ENCODE measurements at places on chromosomes 6 and 20.
A peak's percentile ranks its signal among the peaks of the same experiment; 100 is the strongest.

DNA sequence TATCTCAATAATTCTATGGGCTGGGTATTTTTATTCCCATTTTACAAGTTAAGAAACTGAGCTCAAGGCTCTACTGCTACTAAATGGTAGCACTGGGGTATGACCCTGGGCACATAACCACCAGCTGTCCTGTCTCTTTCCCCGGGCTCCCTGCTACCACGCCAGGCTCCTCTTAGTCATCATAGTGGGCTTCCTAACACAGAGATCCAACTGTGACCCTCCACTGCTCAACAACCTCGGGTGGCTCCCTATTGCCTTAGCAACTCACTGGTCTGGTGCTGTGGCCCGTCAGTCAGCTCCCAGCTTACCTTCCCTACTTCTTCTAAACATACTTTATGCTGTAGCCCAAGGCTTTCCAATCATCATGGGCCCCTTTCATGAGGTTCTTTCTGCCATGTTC is 4.5 kb downstream of the KIAA1755 start:
- DNase-seq = no peak
- no peak overlapping the region for H3K4me3 ChIP-seq
- peaks cover 3% of the 10 kb centered on the region for H3K4me1 ChIP-seq
- peak overlapping the region; percentile 84 for H3K27ac ChIP-seq
- H3K27me3 ChIP-seq = peaks cover 4% of the 10 kb centered on the region
- no peaks in the 10 kb centered on the region for H3K36me3 ChIP-seq

DNA sequence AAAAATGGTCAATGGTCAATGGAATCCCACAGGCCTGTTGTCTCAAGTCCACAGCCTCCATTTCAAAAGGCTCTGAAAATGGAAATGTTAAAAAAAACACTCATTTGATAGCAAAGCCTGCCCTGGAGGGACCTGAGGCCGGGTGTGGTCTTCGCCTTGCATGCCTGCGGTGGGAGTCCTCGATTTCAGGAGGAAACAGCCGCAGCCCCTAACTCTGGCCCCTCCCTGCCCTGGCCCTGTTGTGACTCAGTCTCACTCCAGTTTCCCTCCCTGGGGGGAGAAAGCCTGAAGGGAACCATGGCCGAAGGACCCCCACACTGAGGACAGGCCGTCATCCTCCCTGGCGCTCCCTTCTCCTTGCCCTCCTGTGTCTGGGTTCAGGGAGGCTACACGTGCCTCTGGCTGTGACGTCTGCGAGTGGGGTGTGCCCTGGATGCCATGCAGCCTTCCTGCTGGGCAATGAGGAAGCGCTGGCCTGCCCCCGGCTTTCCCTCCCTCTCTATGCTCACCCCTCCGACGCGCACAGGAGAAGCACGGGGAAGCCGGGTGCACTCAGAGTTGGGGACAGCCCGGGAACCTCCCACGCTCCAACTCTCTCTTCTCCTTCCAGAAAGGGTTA is 9.2 kb downstream of the BHLHE23 start:
- H3K4me1 ChIP-seq = no peaks in the 10 kb centered on the region
- peaks cover 21% of the 10 kb centered on the region for H3K27me3 ChIP-seq
- no peak for DNase-seq

DNA sequence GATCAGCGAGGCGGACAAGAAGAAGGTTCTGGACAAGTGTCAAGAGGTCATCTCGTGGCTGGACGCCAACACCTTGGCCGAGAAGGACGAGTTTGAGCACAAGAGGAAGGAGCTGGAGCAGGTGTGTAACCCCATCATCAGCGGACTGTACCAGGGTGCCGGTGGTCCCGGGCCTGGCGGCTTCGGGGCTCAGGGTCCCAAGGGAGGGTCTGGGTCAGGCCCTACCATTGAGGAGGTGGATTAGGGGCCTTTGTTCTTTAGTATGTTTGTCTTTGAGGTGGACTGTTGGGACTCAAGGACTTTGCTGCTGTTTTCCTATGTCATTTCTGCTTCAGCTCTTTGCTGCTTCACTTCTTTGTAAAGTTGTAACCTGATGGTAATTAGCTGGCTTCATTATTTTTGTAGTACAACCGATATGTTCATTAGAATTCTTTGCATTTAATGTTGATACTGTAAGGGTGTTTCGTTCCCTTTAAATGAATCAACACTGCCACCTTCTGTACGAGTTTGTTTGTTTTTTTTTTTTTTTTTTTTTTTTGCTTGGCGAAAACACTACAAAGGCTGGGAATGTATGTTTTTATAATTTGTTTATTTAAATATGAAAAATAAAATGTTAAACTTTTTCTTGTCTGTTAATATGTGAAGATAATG is 2.2 kb downstream of the HSPA1B start:
- H3K36me3 ChIP-seq = no peaks in the 10 kb centered on the region
- peaks cover 5% of the 10 kb centered on the region for H3K4me1 ChIP-seq
- H3K27ac ChIP-seq = peak overlapping the region; percentile 78
- H3K27me3 ChIP-seq = no peaks in the 10 kb centered on the region
- no peak for DNase-seq
- peak overlapping the region; percentile 50 for H3K4me3 ChIP-seq

- no peak overlapping the region for H3K4me3 ChIP-seq
- H3K4me1 ChIP-seq = no peaks in the 10 kb centered on the region
- no peak overlapping the region for H3K27ac ChIP-seq
- no peaks in the 10 kb centered on the region for H3K27me3 ChIP-seq
- no peak for DNase-seq
- H3K36me3 ChIP-seq = no peaks in the 10 kb centered on the region
Observed at GRCh38 chr20:31816221-31816620, 2.9 kb upstream of the MYLK2 start.

All from uterus (tissue), 4 donors.